ENCODE measurements at places on chromosomes 1 and 21.

DNA sequence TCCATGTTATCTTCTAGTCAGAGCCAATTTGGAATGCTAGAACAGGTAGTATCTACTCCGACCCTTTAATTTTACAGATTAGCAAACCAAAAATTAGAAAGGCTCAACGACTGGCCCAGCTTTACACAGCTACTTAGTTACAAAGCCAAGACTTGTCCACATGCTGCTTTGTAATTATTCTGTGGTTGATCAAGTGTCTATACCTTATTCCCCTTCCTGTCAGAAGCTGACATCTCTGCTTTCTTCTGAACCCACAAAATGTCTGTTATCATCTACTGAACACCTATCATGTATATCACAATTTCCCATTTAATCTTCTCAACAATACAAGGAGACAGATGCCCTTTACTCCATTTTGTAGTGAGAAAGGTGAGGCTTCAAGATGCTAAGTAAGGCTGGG lies 15.6 kb downstream of the TGFBR3 start:
- no peak for DNase-seq

- no peak for DNase-seq
These were observed 17.2 kb upstream of the PHLDA3 start for GRCh38 chr1:201486187-201486586.

GRCh38 chr21:37700641-37701202 lies 215.5 kb downstream of the KCNJ6 start:
- DNase-seq = peak; percentile 61

DNA sequence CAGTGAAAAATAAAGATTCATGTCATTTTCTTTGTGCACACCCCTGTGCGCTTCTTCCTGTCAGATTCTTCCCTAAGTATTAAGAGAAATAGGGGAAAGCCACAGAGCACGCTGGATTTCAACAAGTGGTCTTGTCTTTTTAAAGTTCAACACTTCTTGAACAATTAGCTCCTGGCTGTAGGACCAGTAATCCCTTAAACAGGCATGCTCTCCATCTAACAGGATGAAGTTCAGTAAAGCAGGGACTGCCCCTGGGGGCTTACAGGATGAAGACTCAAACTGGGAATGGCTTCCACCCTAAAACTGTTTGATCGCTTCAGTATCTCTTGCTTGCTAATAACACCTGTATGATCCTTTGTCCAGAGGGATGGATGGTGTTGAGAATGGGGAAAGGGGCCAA lies 4.2 kb downstream of the PSMB4 start:
- no peak for DNase-seq

- DNase-seq = no peak
These were observed 660 bp upstream of the PDE4B start for GRCh38 chr1:65791801-65792668.

DNA sequence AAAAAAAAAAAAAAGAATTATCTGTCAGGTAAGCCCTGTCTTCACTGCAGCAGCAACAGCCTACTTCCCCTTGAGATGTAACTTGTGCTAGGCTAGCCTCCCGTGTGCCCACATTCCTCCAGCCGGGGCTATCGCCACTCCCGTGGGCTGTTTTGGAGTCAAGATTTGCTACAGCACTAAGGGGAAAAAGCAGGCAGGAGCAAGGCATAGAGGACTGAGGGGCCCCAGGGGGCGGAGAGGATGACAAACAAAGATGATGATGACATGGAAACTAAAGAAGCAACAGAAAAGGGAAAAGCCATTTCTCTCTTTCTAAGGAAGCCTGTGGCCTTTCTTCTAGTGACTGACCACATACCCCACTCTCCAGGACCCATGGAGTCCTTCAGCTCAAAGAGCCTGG lies 1.9 kb downstream of the TNFAIP8L2 start:
- no peak for DNase-seq

- DNase-seq = no peak
These were observed 15.9 kb upstream of the MUTYH start for GRCh38 chr1:45356186-45356585.

- no peak for DNase-seq
These were observed 1.4 kb downstream of the TENT5B start for GRCh38 chr1:27011058-27011764.

GRCh38 chr1:51515982-51516648 lies 3.0 kb downstream of the EPS15 start:
- DNase-seq = no peak

DNA sequence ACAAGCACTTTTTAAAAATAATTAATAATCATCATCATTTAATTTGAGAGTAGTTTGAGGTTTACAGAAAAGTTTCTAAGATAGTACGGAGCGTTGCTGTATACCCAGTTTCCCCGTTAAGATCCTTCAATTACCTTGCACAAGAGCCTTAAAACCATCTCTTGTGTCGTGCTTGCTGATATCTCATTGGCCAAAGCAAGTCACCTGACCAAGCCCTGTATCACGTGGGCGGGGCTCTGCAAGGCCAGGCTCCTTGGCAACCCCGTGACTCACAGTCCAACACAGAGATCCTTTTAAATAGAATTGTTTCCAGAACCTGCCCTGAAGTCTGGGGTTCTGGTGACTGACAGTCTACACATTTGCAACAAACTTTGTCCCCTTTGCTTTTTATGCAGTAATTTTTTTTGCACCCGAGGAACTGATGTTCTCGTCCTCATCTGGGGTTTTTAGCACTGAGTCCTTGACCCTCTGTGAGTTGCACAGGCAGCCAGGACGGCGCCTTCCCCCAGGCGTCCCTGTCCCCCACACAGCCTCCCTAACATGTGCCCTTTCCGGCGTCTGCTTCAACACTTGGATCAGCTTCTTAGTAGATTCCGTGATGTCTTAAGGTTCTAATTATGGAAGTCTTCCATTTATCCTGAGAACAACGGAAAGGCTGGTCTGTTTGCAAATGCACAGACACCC lies 183.3 kb upstream of the TMEM51 start:
- DNase-seq = no peak

GRCh38 chr1:47178020-47178419 lies 11.8 kb downstream of the PDZK1IP1 start:
- DNase-seq = no peak

- DNase-seq = no peak
These were observed 33.2 kb downstream of the KCNK2 start for GRCh38 chr1:215115760-215116159.

- DNase-seq = no peak
These were observed 423.9 kb downstream of the DSCAM start for GRCh38 chr21:40422896-40423635.

- no peak for DNase-seq
These were observed 29.5 kb downstream of the CD247 start for GRCh38 chr1:167488786-167489185.

DNA sequence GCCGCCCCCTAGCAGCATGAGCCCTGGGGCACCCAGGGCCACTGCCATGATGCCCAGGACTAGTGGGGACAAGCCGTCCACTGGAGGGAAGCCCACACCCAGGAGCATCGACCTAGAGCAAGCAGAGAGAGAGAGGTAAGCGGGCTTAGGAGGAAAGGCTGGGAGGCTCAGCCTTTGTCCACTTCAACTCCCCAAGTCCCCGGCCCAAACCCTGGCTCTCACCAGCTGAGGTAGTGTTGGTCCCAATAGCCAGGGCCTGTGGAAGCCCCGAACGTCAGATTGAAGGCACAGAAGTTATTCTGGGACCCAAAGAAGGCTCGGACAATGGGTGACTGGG lies 2.4 kb downstream of the GLMP start:
- DNase-seq = no peak

- no peak for DNase-seq
These were observed 39.8 kb upstream of the SYT2 start for GRCh38 chr1:202750024-202750423.

DNA sequence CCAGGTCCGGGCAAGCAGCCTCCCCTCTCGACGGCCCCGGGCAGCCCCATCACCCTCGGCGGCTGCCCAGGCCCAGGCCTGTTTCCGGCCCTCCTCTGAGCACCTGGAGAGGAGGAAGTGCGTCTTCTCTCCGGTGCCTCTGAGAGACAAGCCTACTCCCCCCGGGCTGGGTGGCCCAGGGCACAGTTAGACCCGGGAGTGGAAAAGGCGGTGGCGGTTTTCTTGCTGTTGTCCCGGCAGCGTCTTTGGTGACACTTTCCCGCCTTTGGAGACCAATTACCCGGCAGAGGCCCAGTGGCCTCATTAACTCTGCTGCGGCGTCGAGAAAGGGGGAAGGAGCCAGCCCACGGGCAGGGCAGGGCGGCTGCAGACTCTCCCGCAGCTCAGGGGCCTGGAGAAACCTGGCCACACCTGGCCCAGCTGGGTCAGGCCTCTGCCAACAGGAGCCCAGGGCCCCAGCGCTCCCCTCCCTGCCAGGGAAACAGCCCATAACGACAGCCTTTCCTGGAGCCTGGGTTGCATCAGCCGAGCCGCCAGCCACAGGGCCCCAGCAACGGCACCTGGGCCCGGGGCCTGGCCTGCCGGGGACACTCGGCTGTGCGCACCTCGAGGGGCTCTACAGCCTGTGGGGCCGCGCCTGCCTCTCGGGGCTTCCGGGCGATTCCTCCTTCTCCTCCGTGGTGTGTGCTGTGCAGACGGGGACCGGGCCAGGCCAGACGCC lies 28.4 kb upstream of the C1orf159 start:
- no peak for DNase-seq

- DNase-seq = peak; percentile 74
These were observed 100.4 kb upstream of the ZNF281 start for GRCh38 chr1:200510228-200510623.

GRCh38 chr1:221331273-221332183 lies 410.4 kb downstream of the DUSP10 start:
- no peak for DNase-seq

GRCh38 chr1:17120962-17121837 lies 1.9 kb upstream of the PADI2 start:
- DNase-seq = no peak

DNA sequence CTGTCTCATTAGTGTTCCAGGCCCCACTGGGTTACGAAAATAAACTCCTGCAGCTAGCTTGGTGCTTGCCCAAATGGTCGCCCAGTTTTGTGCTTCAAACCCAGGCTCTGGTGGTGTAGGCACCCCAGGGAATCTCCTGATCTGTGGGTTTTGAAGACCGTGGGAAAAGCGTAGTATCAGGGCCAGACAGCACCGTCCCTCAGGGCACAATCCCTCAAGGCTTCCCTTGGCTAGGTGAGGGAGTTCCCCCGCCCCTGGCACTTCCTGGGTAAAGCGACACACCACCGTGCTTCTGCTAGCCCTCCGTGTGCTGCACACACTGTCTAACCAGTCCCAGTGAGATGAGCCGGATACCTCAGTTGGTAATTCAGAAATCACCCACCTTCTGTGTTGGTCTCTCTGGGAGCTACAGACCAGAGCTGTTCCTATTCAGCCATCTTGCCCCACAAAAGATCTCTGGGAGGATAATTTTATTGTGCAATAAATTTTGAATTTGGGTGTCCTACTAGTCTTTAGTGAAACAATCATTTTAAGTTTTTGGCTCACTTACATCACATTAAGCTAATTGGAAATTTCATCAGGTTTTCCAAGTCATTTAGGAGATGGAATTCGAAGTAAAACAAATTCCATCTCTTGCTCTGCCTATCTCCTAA lies 9.4 kb upstream of the SLC25A24 start:
- DNase-seq = no peak

DNA sequence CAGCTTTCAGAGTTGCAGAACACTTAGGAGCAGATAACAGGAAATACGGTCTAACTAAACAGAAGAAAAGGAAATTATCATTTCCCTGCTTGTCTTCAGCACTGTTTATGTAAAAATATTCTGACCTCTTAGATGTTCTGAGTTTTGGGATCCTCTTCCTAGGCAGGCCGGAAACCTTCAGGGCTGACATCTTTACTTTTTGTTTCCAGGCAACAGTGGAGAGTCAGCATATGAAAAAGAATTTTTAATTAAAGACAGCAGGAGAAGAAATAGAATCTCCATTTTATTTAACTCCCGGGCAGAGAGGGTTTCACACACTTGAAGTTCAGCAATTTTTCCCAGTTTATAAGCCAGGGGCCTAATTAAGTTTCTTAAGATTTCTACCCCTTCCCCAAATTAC lies 5.1 kb upstream of the RIPPLY3 start:
- no peak for DNase-seq

DNA sequence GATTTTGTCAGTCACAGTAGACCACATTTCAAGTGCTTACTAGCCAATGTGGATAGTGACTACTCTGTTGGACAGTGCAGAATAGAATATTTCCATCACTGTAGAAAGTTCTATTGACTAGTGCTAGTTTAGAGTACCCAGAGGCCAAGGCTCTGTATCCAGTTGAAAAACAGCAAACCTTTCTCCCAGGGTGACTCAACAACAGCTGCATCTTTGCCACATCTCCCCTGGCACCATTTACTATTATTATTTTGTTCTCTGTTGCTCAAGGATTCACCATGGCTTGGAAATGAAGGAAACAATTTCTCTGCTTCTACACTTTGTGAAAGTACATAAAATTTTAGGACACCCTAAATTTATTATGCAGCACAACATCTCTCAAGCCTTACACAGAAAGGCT lies 85.3 kb upstream of the WDR26 start:
- DNase-seq = no peak

DNA sequence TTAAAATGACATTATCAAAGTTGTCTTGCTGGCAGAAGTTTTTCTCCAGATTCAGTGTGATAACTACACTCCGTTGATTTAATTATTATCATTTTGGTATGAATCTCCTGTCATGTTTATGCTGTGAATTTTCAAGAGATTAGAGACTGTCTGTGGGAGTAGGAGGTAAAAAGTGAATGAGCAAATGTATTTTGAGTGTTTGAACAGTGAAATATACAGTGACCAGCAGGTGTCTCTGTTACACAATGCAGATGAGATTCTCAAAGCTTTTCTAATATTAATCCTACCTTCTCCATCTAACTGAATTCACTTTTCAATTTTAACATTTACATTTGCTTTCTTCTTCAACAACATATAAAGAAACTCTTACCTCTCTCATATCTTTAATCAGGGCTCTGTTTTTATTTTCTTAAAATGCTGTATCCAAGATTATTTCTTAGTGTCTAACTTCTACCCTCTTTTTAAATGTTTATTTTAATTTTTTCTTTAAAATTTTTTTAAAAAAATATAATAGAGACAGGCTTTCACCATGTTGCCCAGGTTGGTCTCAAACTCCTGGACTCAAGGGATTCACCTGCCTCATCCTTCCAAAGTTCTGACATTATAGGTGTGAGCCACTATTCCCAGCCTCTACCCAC lies 20.9 kb upstream of the HSPA13 start:
- no peak for DNase-seq

DNA sequence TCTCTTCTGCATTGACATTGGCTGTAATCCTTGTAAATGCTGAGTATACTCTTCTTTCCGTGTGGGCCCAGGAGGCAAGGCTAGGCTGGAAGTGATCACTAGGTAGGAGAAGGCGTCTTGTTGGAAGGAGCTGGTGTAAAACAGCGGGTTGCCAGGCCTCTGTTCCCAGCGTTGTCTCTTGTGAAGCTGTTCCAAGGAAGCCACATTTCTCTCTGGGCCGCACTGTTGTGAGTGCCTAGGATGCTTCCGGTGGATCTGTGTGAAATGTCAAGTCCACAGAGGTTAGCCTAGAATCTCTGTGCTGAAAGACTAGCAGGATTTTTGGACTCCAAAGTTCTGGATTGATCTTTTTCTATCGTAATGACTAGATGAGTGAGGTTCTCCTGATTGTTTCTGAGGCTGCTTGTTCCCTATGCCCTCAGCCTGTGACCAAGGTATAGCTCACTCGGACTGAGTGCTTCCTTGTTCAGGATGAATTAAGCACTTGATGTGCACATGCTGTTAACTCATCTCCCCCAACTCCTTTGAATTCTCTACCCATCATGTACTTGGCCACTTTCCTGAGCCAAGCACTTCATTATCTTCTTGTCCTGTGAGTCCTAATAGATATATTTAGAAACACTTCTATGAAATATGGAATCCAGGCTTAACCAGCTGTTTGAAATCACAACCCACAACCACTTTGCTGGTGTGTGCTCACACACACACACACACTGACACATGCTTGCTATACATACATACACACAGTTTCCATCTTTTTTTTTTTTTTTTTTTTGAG lies 63.3 kb downstream of the PBX1 start:
- no peak for DNase-seq

GRCh38 chr1:228005511-228006033 lies 1.2 kb upstream of the WNT3A start:
- no peak for DNase-seq

All from AG04450 (cell line).